ENCODE measurements at places on chromosomes 5 and 9.

DNA sequence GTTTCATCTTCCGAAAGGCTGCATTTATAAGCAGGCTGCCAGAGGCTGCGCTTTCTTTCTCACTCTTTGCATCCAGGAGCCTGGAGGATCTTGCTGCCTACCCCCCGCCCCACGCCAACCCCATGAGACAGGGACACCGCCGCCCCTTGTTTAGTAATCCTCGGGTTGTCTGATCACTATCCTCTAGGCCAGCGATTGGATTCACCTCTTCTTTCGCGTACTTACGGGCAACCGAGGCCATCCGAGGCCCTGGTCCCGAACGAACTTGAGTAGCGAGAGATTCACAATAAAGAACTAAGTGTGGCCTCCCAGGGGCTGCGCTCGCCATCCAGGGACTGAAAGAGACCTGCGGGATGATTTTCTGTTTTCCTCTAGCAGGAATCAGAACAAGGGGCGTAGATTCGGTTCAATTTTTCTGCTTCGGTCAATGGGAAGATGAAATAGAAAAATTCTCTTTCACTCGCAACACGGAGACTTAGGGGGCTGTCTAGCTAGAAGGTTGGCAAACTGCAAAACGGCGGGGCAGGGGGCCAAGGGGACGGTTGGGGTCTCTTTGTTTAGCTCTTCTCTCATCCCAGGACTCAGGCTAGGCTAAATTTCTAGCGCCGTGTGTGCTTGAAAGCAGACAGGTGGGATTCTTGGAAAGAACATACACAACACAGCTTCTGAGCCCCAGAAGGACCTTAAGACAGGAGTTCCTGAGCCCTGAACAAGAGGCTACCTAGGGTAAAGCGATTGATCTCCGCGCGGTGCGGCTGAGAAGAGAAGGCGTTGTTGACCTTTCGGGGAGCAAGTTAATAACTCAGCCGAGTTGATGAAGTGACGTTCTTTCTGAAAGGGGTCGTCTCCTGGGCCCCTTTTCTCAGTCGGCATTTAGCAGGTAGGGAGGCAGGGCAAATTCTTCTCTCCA is 5.8 kb upstream of the ISL1 start:
- no peak for DNase-seq

- no peak for DNase-seq
Measured at GRCh38 chr9:125524583-125525355, 182.2 kb downstream of the MAPKAP1 start.

DNA sequence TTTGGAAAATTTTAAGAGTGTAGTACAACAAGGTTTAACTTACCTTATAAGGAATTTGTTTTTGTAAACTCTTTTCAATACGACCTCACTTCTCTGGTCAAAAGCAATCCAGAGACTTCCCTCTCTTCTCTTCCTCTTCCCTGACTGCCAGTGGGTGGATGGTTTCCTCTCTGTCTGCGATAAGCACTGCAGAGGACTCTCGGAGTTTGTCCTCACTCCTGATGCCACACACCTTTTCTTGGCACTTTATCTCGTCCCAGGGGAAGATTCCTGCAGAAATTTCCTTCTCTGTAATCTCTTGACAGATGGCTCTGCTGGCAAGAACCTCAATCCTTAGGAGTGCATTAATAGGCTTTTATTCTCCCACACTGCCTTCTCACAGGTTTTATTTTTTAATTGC is 641.6 kb downstream of the NR2F1-AS1 start:
- DNase-seq, result no peak

GRCh38 chr9:19201899-19202891 is 28.3 kb upstream of the DENND4C start:
- DNase-seq, result no peak

DNA sequence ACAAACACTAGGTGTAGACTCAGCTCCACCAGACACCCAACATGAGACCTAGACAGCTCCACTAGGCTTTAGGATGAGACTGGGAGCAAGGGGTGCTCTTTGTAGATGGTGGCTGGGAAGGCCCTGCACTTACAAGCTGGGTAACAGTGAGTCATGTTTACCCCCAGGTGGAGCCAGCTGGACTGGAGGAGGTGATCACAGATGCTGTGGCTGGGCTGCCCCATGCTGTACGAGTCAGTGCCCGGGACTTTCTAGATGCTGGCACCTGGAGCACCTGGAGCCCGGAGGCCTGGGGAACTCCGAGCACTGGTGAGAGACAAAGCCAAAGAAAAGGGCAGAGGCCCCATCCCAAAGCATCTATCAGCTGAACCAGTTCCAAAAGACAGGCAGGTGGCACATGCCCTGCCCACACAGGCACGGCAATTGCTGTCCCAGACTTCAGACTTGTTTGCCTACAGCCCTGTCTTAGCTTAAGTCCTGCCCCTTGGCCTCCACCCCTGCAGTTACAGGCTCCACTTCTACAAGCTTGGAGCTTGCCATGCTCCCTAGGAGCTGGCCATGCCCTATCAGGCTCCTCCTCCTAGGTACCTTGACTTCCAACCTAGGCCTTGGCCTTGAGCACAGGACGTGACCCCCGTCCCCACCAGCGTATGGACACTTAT is 2.7 kb downstream of the CCL27 start:
- DNase-seq, result no peak

DNA sequence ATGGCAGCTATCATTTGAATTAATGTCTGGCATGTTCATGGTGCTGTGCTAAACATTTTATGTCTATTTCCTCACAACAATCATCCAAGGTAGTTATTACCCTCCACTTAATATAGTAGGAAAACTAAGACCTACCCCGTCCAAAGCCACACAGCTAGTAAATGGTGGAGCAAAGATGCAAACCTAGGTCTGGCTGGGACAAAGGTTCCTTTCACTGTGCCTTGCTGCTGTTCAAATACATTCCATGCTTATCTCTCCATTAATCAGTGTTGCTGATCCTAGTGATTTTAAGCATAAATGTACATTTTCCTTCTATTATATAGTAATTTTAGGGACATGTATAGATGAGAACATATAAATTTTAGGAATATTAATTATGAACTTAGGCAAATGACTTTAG is 38.7 kb downstream of the CCDC125 start:
- no peak for DNase-seq

DNA sequence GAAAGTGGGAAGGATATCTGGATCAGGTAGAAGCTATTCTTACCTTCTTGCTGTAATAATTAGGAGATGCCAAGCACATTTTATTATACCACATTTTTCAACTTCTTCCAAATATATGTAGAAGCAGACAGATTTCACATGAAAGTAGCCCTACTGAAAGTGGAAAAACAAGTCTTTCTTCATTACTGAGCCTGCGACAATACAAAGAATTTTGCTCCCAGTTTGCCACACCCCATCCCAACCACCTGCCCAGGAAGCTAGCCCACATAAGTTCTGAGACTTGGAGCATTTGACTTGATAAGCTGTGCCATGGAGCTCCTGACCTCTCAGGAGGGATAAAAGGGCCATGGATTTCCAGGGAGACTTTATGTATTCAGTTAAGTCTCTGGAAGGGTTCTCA is 249.1 kb upstream of the ADCY2 start:
- no peak for DNase-seq
